ENCODE measurements at places on chromosomes 16 and 17.

- no peak for DNase-seq
Measured at GRCh38 chr16:14669776-14670175, 24.3 kb downstream of the PLA2G10 start.

DNA sequence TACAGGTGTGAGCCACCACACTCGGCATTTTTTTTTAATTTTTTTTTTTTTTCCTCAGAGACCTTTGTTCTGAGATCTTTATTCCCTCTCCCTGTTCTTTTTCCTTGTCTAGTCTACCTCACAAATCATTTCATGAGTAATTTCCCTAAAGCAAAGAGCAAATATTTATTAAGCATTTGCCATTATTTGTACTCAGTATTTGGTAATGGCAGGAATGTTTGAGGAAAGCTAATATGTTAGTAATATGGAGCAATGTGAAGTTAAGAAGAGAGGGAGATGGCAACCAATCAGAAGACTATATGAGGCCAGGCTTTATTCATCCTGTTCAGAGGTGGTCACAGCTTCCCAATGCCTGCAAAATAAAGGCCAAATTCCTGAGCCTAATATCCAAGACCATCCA, 13.3 kb downstream of the CENPV start:
- DNase-seq, result no peak

DNA sequence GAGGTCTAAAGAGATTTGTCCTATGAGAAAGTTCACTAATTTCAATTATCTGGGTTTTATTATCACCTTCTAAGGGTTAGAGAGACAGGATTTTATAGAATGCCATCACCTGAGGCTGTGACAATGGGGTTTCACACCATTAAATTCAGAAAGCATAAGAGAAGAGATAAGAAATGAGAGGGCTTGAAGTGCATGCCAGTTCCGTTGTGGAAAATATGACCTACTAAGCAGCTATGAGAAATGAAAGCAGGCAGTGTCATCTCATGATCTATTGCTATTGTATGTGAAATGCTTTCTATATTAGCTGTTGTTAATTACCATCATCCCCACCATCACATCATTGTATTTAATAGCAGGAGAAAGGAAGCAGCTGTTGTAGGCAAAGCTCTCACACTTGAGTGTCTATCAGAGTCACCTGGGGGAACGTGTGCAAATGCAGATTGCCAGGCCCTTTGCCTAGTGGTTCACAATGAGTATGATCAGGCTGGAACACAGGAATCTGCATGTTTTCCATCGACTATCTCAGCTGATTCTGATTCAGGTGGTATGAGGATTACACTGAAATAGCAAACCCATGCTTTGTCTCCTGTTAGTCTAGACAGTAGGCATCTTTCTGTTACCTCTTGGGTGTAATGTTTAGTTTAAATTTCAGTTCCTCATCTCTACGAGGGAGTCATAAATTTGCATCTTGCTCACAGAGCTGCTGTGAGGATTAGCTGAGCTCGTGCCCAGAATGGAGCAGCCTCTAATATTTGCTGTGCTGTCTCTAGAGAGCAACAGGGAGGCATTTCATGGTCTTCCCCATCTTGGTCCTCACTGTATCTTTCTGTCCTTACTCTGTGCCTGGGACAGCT, 256.4 kb downstream of the CDH13 start:
- no peak for DNase-seq

DNA sequence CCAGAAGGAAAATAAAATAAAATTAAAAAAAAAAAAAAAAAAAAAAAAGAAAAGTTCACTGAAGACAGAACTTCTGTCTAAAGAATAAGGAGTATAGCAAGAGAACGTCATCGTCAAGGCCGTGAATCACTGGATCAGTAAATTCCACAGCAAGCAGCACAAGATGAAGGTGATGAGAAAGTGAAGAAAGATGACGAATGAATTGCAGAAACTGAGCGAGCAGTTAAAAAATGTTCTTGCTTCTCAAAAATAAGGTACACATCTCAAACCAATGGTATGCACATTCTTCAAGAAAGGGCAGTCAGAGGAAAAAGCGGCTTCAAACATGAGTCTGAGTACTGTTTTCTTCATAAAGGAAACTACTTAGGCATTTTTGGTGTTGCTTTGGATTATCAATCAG, 104.7 kb downstream of the SMG6 start:
- no peak for DNase-seq

DNA sequence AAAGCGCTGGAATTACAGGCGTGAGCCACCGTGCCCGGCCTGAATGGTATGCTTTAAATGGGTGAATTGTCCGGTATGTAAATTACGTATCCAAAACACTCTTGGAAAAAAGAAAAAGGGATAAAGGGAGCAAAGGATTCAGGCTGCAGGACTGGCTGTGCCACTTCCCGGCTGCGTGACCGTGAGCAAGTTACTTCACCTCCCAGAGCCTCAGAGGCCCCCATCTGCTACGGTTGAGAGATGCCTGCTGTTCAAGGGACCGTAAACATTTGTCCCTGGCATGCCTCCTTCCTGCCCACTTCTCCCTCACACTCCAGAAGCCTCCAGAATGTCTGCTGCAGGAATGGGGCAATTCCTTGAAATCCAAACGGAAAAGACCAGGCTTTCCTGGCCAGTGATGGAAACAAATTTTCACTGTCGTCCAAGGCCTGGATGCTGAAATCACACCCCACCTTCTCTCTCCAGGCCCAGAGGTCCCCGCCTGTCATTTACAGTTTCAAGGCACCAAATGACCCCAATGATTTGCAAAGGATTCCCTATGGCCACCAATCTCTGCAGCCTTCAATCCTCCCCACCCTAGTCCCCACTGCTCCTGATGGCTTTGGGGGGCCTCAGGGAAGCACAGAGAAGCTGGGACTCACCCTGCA, 22.9 kb upstream of the LITAF start:
- DNase-seq, result no peak

DNA sequence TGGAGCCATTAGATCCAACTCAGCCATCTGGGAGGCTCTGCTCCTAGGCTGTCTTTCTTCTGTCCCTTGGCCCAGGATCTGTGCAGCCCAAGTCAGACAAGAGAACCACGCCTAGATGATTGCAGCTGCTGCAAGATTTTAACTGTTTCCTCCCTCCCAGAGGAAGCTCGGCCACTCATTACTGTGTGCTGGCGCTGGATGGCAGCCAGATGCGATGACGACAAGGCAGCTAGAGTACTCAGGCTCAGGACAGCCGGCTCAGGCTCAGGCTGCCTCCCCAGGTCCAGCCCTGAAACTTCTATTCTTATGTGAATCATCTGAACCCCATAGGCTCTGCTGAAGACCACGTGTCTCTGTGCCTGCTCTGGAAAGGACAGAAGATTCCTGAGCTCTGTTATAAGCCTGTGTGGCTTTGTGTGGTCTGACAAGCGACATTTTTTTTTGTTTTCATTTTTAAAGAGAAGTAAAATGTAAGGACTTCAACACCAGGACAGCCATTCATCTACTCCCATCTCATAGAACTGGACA, 32.1 kb upstream of the FBXW10B start:
- peak; percentile 60 for DNase-seq

DNA sequence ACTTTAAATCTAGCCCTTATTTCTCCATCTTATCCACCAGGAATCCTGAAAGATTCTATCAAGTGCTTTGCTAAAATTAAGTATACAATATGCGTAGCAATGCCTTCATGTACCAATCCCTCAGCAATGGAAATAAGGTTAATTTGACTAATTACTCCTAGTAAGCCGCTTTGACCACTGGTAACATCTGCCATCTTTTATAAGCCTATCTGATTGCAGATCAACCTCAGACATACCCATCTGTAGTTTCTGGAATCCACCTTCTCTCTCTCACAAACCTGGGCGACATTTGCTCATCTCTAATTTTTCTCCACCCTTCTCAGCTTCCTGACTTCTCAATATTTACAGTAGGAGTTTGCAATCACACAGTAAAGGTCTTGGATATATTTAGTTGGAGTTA, 138.8 kb upstream of the CRHR1 start:
- no peak for DNase-seq

DNA sequence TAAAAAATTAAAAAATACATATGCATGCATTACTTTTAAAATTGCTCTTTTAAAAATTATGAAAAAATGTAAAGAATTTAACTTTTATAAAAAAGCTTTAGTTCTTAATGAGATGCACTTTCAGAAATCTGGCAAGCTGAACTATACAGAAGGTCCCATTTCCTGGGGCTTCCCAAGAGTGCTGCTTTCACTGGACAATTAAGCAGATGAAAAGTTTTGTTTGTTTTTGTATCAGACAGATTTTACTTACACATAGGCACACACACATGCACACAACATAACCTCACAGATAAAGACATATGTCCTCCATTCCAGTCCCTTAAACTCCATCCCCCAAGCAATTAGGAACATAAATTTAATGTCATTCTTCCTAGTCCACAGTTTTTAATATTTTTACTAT, 402.3 kb upstream of the ASIC2 start:
- DNase-seq, result no peak

GRCh38 chr17:76365256-76365903, 11.7 kb upstream of the PRPSAP1 start:
- no peak for DNase-seq

DNA sequence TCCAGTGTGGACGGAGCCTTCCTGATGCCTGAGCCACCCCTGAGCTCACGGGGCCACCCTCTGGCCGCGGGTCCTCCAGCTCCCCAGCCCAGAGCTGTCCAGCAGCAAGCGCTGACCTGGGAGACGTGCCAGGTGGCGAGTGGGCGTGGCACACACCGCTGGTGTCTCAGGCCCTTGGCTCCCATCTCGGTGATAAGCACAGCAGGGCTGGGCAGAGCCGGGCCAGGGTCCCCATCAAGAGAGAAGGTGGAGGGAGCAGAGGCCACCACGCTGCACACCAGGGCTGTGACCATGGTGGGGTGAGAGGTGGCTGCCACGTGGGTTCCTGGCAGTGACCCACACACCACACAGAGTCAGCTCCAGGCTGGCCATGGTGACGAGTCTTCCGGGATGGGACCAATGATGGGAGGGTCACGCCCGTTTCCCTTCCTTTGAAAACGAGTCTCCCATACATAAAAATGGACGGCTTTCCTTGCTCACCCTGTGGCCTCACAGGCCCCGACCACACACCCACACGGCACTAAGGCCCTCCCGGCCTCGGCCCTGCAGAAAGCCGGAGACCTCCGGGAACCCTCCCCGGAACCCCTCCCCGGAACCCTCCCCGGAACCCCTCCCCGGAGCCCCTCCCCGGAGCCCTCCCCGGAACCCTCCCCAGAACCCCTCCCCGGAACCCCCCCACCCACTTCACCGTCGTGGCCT, 16.8 kb downstream of the UTS2R start:
- DNase-seq, result no peak

GRCh38 chr16:56332464-56333079, 92.8 kb downstream of the AMFR start:
- peak; percentile 43 for DNase-seq

GRCh38 chr17:82022310-82022980, at the start of gene CENPX:
Gene CENPX, minus strand, starts transcription at chr17:82022878. Its CDS starts 17 bp downstream, at chr17:82022861.
- DNase-seq, result no peak

DNA sequence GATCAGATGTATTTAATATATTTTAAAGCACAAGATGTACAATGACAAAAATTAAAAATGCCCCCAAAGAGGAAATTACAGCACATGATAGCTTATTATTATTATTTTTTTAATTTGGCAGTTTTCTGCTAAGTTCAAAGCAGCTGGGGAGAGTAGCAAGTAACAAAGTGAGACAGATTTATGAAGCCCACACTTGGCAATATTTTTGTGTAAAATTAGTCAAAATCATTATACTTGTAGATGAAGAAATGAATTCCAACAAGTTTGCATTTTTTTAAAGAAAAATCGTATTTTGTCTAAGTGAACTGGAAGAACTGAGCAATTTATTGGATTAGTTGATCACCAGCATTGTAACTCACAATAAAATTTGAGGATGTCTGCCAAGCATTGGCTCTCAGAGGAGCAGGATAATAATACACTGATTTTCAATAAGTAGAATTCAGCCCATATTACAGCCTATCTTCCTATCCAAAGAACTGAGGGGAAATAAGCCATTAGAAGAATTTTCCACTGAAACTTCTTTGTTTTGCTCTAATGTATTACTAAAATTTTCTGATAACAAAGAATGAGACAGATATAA, 215.6 kb downstream of the MAP2K6 start:
- DNase-seq, result no peak

DNA sequence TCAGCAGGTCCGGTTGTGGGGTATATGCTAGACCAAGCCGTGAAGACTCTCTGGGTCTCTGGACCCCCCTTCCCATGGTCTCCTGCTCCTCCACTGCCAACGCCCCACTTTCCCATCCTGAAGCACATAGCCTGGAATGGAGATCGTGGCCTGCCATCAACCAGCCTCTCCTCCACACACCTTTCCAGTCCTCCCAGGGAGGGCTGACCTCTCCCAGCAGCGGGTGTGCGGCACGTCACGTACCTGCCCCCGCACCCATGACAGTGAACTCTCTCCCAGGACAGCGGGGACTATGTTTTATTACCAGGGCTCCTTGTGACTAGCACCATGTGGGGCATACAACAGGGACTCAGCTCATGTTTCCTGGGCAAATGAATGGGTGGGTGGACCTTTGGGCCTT, 1.8 kb downstream of the PRM3 start:
- no peak for DNase-seq

GRCh38 chr17:41547921-41548843, 20.1 kb upstream of the KRT19 start:
- peak; percentile 27 for DNase-seq

DNA sequence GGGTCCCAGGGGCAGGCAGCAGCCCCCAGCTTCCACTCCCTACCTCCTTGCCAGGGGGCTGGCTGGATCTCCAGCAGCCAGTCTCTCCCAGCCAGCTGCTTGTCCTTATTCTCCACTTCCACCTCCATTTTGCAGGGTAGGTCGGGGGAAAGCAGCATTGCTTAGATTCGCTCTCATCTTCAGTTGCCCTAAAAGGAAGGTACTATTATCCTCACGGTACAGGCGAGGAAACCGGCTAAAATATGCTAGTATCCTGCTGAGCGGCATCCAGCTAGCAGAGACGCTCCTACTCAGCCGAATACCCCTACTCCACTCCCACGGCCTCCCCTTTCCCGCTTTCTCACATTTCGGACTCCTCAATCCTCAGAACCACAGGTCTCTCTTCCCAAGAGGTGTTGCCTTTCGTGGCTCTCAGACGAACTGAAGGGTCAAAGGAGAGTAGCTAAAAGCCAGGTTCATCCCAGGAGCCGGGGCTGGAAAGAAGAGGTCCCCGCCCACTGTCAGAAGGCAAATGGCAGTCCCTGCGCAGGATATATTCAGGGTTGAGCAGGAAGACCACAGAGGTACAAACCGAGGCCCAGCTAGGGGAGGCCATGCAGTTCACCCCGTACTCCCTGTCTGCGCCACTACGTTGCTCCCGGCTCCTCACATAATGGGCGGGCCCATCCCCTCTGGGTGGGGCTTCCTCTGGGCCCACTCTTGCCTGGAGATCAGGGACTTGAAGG, 1.7 kb upstream of the RAB11FIP4 start:
- no peak for DNase-seq

DNA sequence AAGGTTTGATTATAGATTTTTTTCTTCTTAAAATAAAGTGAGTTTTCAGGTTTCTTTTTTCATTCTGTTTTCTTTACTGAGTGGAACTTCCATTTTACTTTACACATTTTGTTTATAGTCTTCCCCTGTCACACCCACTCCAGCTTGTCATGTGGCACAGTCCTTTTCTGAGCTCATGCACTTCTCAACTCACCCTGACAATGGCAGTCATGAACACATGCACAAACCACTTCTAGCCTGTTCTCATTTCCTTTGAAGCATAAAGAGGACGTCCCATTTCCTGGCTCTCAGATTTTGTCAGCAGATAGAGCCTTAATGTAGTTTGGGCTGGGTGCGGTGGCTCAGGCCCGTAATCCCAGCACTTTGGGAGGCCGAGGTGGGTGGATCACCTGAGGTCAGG, 168.0 kb downstream of the AHSP start:
- DNase-seq, result no peak

Measured in C1 segment of cervical spinal cord (tissue), 14 donors.